Diencephalon (tissue), 1 donor: ENCODE measurements at places on chromosomes 11 and 22. TPM values are rescaled to one million over a fixed set of nuclear protein-coding genes. Genes with fewer than 3 reads are reported as not detected.

The SAA4 gene
- not detected for total RNA-seq

The CAVIN3 gene
- 2.5 TPM for total RNA-seq

The NCR3LG1 gene
- total RNA-seq, result 17.1 TPM

The SLC22A6 gene
- 5.8 TPM for total RNA-seq

The FGF4 gene
- total RNA-seq, result not detected

The PTPRJ gene
- total RNA-seq, result 31.1 TPM

The MRPL23 gene
- total RNA-seq, result 30.0 TPM

The RAG2 gene
- total RNA-seq, result not detected

The ANO9 gene
- not detected for total RNA-seq

The ZP1 gene
- total RNA-seq, result 0.46 TPM

The MRGPRD gene
- total RNA-seq, result not detected

The RFPL2 gene
- 2.5 TPM for total RNA-seq

The SYT7 gene
- total RNA-seq, result 71.5 TPM

The KCNJ5 gene
- total RNA-seq, result 4.4 TPM

The BTBD18 gene
- total RNA-seq, result not detected

The GGT1 gene
- 1.8 TPM for total RNA-seq

The MS4A5 gene
- not detected for total RNA-seq

The PANX1 gene
- 141 TPM for total RNA-seq

The LMO1 gene
- 12.9 TPM for total RNA-seq

The SSTR3 gene
- total RNA-seq, result 1.2 TPM

The OTOG gene
- total RNA-seq, result 0.23 TPM

The SMIM35 gene
- total RNA-seq, result under 0.01 TPM

The FAT3 gene
- total RNA-seq, result 304 TPM

The MS4A7 gene
- 2.1 TPM for total RNA-seq

The POGLUT3 gene
- total RNA-seq, result 9.9 TPM

The OMP gene
- not detected for total RNA-seq

The POLD4 gene
- 4.2 TPM for total RNA-seq

The USP35 gene
- 15.5 TPM for total RNA-seq

The C11orf68 gene
- 15.2 TPM for total RNA-seq

The RNF121 gene
- total RNA-seq, result 27.5 TPM

The CXCR5 gene
- total RNA-seq, result not detected

The LRRC56 gene
- total RNA-seq, result 3.5 TPM

The TUB gene
- 138 TPM for total RNA-seq

The PHLDB1 gene
- 73.8 TPM for total RNA-seq

The TMEM218 gene
- total RNA-seq, result 19.4 TPM

The WT1 gene
- total RNA-seq, result not detected

The FDX1 gene
- total RNA-seq, result 18.7 TPM

The DKK3 gene
- total RNA-seq, result 477 TPM

The C22orf31 gene
- not detected for total RNA-seq

The OR52A1 gene
- total RNA-seq, result not detected

The GNAZ gene
- 120 TPM for total RNA-seq

The CD81 gene
- 156 TPM for total RNA-seq

The OVCH2 gene
- total RNA-seq, result not detected

The BIK gene
- total RNA-seq, result 0.46 TPM
